ENCODE measurements at places on chromosomes 2 and 18.

GRCh38 chr2:157735532-157735931 lies 106.9 kb upstream of the ACVR1C start:
- no peak for DNase-seq
- no peaks in the 10 kb centered on the region for H3K27me3 ChIP-seq
- no peak overlapping the region for H3K27ac ChIP-seq
- peaks cover 77% of the 10 kb centered on the region for H3K36me3 ChIP-seq
- no peak overlapping the region for H3K4me3 ChIP-seq
- no peaks in the 10 kb centered on the region for H3K4me1 ChIP-seq

DNA sequence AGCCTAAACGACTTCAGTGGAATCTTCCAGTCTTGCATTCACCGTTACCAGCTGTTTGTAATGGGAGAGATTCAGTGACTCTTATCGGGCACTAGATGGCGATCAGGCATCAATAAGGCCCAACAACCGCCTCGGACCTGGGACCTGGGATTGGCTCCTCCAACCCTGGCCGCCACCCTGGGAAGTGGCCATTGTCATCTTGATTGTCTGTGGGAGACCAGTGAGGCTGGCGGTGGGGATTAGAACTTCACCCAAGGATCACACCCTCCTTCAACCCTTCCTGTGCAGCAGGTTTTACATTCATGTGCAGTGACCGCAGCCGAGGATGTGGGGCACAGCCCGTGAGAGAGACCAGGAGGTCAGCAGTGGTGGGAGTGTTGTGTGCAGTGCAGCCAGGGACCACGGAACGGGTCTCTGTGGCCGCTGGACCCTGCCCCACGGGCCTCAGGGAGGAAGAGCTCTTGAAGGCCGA lies 85.3 kb downstream of the SPP2 start:
- H3K27ac ChIP-seq: peak overlapping the region; percentile 42
- DNase-seq: no peak
- H3K4me3 ChIP-seq: no peak overlapping the region
- H3K27me3 ChIP-seq: no peaks in the 10 kb centered on the region
- H3K36me3 ChIP-seq: no peaks in the 10 kb centered on the region

DNA sequence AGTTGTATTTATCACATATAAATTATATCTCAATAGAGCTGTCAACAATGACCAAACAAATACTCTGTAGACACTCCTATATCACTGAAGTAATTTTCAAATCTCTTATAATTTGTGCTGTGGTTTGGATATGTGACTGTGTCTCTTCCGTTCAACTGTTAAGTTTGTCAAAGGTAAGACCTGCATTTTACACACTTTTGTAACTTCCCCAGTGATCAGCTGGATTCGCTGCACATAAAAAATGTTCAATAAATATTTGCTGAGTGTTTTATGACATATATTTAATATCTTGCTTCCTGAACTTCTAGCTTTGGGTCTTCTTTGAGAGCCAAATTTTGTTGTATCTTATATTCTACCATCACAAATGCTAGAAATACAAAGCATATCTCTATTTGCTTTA lies 57.3 kb upstream of the ROCK1 start:
- no peak overlapping the region for H3K4me3 ChIP-seq
- H3K4me1 ChIP-seq: peaks cover 2% of the 10 kb centered on the region
- no peak for DNase-seq

DNA sequence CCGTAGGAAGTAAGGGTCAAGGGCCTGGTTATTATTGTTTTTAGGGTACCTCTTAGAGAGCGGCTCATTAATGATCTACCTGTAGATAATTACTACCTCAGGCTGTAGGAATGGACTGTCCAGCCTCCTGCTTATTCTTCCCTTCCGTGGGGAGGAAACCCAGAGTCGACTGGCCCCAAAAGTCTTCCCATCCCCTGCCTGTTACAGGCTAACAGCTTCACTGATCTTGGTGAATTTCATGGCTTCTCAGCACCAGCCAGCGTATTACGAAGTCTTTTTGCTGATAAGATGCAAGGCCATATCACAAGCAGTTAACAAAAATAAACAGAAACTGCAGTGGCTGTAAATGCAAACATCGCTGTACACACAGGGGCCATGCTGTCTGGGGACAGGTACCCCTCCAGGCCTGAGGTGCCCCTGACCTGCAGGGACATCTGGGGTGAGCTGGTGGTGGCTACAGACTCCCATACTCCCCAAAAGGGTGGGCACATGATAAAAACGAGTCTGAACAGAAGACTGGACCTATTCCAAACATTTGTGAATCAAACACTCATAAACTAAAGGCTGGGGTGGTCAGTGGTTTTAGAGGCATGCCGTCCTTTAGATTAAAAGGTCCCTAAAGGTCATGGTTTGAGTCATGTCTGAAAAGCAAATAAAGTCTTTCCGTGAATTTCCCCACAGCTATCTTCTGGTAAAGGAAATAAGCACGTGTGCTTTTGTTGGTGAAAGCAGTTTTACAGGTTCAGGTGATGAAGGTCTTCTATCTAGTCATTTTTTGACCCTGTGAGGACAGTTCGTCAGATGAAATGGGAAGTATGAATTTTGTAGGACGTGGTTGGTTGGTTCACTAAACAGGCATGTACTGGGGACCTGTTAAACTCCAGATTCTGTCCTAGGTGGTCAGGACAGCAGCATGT lies 36.7 kb downstream of the TTC39C start:
- no peaks in the 10 kb centered on the region for H3K36me3 ChIP-seq
- DNase-seq: no peak
- no peaks in the 10 kb centered on the region for H3K27me3 ChIP-seq
- H3K27ac ChIP-seq: no peak overlapping the region
- peaks cover 36% of the 10 kb centered on the region for H3K4me1 ChIP-seq

- H3K27me3 ChIP-seq: no peaks in the 10 kb centered on the region
- H3K4me1 ChIP-seq: no peaks in the 10 kb centered on the region
- H3K4me3 ChIP-seq: no peak overlapping the region
- H3K36me3 ChIP-seq: no peaks in the 10 kb centered on the region
- no peak overlapping the region for H3K27ac ChIP-seq
- no peak for DNase-seq
Observed at GRCh38 chr2:163909411-163910080, 173.7 kb upstream of the FIGN start.

GRCh38 chr18:61732854-61733253 lies 160.0 kb downstream of the RNF152 start:
- H3K4me1 ChIP-seq: peaks cover 18% of the 10 kb centered on the region
- no peaks in the 10 kb centered on the region for H3K36me3 ChIP-seq
- DNase-seq: no peak
- no peak overlapping the region for H3K4me3 ChIP-seq
- peak overlapping the region; percentile 68 for H3K27ac ChIP-seq

GRCh38 chr2:16155766-16156165 lies 215.4 kb downstream of the MYCN start:
- no peak overlapping the region for H3K27ac ChIP-seq
- peaks cover 4% of the 10 kb centered on the region for H3K27me3 ChIP-seq
- no peaks in the 10 kb centered on the region for H3K4me1 ChIP-seq
- no peak for DNase-seq
- H3K36me3 ChIP-seq: no peaks in the 10 kb centered on the region
- no peak overlapping the region for H3K4me3 ChIP-seq

DNA sequence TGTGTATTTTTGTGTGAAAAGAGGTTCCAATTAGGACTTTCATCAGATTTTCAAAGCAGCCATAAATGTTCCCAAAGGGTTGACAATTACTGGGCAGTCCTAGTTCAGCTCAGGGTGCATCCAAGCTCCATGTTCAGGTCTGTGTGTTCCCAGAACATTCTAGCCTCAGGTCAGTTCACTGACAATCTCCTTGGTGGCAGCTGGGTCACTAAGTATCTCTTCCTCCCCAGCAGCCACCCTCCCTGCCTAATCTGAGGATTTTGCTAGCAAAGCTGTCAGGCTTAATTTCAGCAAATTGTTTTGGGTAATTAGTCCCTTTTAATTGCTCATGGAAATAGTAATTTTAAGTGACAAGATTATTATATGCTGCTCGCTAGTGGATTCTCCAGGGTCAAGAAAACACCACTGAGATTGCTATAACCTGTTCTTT lies 29.8 kb downstream of the UPP2 start:
- DNase-seq: no peak
- no peaks in the 10 kb centered on the region for H3K4me1 ChIP-seq
- H3K36me3 ChIP-seq: no peaks in the 10 kb centered on the region
- H3K27me3 ChIP-seq: no peaks in the 10 kb centered on the region

DNA sequence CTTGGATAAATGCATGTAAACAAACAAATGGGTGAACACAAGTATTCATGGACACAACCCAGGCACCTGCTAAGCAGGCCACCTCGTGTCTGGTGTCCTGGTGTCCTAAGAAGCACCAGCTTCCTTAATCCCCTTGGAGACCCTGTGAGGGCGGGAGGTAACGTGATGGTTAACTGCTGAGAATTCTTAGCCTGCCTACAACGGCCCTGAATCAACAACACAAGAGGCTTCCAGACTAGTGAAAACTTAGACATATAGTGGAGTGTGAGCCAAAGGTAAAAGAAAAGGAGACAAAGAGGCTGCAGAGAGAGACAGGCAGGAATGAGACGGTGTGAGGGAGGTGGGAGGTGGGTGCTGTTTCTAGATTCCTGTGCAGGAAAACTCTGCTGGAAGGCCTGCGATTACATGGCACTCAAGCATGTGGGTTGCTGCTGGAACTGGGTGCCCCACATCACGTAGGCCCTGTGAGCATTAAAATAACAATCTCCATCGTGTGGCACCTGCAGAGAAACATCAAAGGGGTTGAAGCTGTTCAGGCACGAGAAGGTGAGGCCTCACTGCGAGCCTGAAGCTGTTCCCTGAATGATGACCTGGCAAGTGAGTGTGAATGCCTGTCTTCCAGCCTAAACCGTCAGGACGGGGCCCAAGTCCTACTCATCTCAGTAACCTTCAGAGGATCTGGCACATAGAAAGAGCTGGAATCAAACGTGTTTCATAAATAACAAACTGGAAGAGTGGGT lies 64.2 kb downstream of the RPL37A start:
- no peaks in the 10 kb centered on the region for H3K27me3 ChIP-seq
- no peak for DNase-seq
- no peak overlapping the region for H3K4me3 ChIP-seq
- no peak overlapping the region for H3K27ac ChIP-seq
- H3K36me3 ChIP-seq: no peaks in the 10 kb centered on the region

All from esophagus squamous epithelium (tissue), 5 donors.